Heart left ventricle (tissue), 16 donors: ENCODE measurements at places on chromosomes 11 and 22.

- DNase-seq = peak; percentile 55
Measured at GRCh38 chr11:64164392-64165312, 1.3 kb downstream of the MACROD1 start.

GRCh38 chr22:43356881-43357280 is 13.7 kb upstream of the SCUBE1 start:
- DNase-seq = no peak

DNA sequence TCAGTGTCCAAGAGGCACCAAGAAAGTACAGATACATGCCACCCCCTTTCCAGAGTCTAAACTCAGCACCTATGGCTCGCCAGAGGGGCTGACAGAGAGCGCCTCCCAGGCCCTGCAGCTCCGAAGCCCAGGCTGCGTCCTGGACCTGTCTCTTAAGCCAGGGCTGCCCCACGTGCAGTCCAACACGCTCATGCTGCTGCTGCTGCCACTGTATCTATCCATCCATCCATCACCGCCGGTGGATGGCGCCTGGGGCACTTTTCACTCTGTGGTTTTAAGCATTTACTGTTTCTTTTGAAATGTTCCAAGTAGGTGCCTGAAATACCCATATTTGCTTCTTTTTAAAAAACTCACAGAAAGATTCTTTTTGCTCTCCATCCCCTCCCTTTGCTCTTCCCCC is 41.8 kb downstream of the MACROD1 start:
- no peak for DNase-seq

GRCh38 chr11:83162377-83162776 is 5.4 kb downstream of the PCF11 start:
- no peak for DNase-seq

GRCh38 chr11:62688491-62688890 is 839 bp downstream of the LRRN4CL start:
- DNase-seq = no peak

DNA sequence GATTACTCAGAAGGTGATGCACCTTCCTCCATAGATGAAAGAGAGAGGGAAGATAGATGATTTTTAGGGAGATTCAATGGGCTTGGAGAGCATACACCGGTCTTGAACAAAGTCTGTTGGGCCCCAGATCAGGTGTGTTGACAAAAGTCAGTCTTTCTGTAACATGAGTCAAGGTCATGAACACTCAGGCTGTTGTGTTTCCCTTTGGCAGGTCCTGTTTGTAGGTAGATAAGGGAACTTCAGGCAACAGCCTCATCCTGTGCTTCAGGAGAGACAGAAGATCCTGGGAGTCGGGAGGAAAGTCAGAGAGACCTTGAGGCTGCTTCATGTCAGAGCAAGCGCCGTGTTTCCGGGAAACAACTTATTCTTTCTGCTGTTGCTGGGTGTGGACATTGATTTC is 703.1 kb downstream of the BRD1 start:
- no peak for DNase-seq

GRCh38 chr11:22670830-22671229 is 4.4 kb downstream of the GAS2 start:
- DNase-seq = no peak

DNA sequence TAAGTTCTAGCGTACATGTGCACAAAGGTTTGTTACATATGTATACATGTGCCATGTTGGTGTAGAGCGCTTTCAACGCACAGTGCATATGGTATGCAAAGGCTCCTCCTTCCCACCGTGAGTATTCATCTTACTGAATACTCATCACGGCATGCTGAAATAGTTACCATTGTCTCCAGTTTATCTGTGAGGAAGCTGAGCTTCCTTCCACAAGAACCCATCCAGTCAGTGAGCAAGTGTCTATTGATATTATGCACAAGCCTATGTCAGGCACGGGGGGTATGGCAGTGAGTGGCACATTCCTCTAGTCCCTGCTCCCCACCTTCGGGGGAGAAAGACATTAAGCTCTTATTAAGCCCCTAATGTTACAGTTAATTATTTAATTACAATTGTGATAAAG is 28.1 kb downstream of the INSC start:
- no peak for DNase-seq

DNA sequence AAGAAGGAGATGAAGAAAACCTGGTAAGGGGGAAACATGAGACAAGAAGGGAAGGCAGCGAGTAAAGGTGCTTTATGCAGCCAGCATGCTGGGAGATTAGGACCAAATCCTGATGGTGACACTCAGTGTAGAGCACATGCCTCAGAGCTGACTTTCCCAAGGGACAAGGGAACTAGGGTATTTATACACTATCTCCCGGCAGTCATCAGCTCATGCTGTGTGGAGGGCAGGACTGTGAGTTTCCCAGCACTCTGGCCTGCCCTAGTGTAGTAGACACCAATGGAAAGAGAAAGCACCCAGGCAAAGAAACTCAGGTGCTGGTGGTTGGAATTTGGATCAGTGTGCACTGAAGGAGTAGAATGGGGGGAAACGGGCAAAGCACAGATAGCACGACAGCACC is 128.3 kb upstream of the CSNK2A3 start:
- DNase-seq = no peak

- no peak for DNase-seq
Measured at GRCh38 chr11:124518989-124519451, 24.4 kb downstream of the OR8B12 start.

GRCh38 chr11:111730871-111731591 is 35.2 kb downstream of the PPP2R1B start:
- no peak for DNase-seq

DNA sequence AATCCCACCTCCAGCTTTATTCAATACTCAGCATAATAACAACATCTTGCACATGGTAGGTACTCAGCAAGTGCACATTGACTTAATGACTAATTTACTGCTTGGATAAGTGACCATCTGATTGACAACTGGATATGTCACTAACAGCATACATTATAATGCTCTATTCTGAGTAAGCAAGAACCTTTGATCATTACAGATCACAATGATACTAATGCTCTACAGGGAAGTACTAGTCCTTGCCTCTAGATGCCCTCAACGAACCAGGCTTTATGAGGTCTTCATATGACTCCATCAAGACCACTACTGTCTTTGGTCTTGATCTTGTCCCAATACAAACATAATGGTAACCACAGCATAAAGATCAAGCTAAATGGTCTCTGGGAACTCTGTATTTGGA is 167.6 kb upstream of the MTMR2 start:
- DNase-seq = no peak

DNA sequence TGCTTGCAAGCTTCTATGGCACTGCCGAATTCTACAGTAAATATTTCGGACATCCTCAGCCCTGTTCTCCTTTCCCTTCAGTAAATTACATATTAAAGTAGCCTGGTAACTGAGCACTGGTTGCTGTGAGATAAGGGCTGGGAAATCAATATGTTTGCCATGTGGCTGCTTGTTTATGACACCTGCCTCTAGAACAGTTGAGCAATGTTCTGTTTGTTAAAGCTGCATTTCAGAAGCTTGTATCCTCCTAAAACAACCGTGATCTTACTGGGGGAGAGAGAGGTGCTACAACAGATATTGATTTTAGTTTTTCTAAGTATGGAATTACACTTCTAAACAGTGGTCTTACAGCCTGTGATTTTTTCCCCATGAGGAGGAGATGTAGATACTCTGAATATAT is 39.4 kb downstream of the ZBTB16 start:
- no peak for DNase-seq

DNA sequence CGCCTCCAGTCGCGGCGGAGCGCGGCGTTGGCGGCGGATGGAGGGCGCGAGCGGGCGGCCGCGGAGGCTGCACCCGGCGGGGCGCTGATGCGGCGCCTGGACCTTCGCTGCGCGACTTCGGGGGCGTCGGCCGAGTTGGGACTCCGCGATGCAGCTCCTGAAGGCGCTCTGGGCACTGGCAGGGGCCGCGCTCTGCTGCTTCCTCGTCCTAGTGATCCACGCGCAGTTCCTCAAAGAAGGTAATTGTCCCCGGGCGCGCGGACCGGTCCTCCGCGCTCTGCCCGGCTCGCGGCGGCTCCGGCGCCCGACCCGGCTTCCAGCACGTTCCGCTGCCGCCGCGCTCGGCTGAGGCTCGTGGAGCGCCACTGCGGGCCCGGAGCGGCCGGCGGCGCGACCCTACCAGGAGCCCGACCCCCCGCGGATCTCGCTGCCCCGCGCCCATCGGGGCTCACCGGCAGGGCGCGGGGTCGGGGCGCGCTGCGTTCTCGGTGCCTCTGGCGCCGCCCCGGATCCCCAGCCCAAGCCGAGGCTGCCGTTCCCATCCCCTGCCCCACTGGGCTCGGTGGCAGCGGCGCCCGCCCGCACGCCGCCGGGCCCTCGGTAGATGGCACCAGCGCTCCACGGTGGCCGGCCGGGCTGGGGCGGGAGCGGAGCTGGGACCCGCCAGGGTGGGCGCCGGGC is 1251.2 kb downstream of the BRD1 start:
- no peak for DNase-seq

DNA sequence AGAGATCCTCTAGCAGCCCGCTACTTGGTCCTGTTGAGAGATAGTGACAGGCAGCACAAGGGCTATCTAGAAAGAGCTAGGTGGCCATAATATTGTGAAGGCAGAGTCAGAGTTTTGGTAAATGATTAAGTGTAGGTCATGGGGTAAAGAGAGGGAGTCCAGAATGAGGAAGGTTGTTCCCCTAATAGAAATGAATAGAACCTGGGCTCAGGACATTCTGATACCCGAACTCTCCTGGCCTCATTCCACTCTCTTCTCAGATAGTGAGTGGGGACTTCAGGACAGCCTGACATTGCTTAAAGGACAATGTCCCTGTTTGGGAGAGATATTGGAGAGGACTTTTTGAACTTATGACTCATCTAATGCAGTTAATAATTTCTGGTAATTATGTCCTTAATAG is 20.6 kb downstream of the SLC5A1 start:
- DNase-seq = no peak

GRCh38 chr22:35400501-35400790 is 506 bp downstream of the MCM5 start:
- no peak for DNase-seq

- DNase-seq = no peak
Measured at GRCh38 chr22:43232445-43232844, 45.5 kb upstream of the TTLL12 start.

DNA sequence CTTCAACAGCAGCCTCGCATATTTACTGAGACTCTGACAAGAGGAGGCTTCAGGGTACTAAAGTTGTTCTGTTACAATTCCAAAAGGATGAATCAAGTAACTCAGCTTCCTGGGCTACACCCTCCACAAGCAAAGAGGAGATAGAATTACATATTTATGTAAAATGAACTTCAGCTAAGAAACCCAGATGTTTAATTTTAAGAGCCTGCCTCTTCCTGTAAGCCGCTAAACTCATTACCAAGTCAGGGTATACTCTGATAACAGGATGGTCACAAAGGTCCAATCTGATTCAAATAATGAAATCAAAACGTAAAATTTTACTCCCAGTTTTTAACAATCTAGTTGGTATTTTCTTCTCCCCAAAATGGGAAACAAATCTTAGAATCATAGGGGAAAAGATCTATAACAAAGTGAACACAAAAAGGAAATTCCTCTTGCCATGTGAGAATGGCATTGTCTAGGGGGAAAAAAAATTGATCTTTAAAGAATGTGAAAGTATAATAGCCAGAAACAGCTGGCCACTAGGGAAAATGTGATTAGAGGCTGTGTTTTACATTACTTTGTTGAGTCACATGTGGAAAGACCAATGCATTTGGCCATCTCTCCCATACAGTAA is 30.9 kb downstream of the CHEK2 start:
- DNase-seq = no peak
